ENCODE measurements at places on chromosomes 11 and 22. TPM values are rescaled to one million over a fixed set of nuclear protein-coding genes. Genes with fewer than 3 reads are reported as not detected.

The OTOG gene
- not detected for polyA plus RNA-seq

The SYT7 gene
- 2.0 TPM for polyA plus RNA-seq

The OR5P2 gene
- not detected for polyA plus RNA-seq

The CADM1 gene
- polyA plus RNA-seq = 13.4 TPM

The GTSE1 gene
- 15.4 TPM for polyA plus RNA-seq

The PRCP gene
- polyA plus RNA-seq = 113 TPM

- DNase-seq = no peak
Measured at GRCh38 chr11:77470971-77471370, 2.9 kb downstream of the PAK1 start.

DNA sequence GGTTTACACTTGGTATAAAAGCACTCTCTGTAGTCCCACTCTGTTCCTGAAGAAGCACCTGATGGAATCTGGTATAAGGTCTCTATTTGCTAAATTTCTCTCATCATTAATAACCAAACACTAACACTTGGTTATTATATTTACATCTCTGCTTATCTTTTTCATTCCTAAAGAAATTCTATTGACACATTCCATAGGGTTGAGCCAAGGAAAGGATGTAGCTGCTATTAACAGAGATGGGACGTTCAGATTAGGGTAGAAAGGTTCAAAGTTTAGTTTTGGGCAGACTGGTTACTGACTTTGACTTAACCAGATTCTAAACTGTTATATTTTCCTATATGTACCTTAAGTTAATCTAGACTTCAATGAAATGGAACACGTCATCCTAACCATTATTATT, 91.5 kb downstream of the RSF1 start:
- DNase-seq = no peak

DNA sequence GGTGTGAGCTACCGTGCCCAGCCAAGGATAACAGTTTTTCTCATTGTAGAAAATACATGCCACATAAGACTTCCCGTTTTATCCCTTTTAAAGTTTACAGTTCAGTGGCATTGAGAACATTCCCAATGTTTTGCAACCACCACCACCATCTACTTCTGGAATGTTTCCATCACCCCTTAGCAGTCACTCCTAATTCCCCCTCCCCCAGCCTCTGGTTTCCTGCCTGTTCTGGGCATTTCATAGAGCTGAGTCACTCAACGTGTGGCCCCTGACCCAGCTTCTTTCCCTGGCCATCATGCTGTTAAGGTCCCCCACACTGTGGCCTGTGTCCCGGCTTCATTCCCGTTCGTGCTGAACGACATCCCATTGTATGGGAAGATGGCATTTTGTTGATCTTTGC, 30.7 kb downstream of the FGF4 start:
- no peak for DNase-seq

- no peak for DNase-seq
Measured at GRCh38 chr11:70201882-70202861, 924 bp upstream of the FADD start.

- DNase-seq = no peak
Measured at GRCh38 chr11:102230911-102231310, 86.4 kb upstream of the BIRC3 start.

- DNase-seq = no peak
Measured at GRCh38 chr22:44661070-44661469, 40.9 kb upstream of the PRR5 start.

DNA sequence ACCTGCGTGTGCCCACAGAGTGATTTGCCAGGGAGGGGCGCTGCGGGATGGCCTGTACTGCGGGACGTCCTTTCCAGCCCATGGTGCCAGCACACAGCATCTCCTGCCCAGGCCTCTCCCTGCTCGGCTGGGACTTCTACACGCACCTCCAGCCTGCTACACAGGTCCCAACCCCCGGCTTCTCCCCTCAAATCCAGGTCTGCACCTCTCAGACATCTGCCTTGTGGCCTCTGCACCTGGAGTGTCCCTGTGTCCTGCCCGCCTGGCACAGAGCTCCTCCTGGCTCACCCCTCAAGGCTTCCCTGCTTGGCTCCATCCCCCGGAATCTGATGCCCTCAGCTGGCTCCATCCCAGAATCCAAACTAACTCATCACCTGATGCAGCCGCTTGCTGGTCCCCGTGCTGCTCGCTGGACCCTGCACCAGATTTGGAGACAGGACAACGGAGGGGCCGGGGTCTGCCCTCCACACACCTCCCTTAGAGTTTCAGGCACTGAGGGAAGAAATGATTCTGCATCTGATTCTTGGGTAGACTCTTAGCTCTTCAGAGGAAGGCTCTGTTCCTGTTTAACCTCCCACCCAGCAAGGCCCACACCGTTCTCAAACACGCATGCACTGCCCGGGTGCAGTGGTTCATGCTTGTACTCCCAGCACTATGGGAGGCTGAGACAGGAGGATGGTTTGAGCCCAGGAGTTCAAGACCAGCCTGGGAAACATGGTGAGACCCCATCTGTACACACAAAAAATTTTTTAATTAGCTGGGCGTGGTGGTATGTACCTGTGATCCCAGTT, 4.0 kb upstream of the LSP1 start:
- no peak for DNase-seq

DNA sequence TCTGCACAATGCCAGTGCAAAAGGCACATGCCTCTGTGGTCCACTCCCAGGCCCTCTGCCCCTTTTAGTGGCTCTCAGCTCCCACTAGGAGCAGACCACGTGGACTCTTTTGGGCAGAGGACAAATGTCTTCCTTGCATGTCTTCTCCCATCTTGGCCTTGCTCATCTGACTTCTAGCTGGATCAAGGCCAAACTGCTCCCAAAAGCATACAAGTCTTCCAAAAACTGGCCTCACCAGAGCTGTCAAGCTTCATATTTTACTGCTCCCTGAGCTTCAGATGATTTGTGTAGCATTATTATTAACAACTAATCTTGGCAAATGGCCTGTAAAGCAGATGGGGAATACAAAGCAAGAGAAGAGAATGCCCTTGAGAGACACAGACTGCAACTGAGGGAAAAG, 6.9 kb downstream of the SMPD1 start:
- DNase-seq = peak; percentile 54

- DNase-seq = no peak
Measured at GRCh38 chr11:95686265-95686664, 103.3 kb downstream of the FAM76B start.

DNA sequence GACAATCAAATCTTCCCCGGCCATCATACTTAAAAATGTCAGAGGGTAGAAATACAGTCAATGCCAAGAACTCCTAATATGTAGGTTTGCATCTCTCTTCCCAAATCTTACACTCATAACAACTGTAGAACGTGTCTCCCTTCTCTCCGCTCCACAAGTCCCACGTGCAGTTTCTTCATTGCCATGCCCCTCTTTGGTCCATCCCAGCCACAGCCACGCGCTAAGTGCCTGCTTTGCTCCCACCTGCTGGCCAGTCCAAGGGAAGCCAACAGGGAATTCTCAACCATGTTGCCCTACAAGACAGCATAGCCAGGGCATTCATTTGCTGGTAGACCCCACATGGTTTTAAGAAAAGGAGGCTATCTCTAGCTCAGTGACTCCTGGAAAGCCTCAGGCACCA, 420.6 kb upstream of the ISX start:
- DNase-seq = no peak

Data from muscle of back (tissue), 13 donors.